COR-L47 (cell line): ENCODE measurements at places on chromosomes 7 and 10.

DNA sequence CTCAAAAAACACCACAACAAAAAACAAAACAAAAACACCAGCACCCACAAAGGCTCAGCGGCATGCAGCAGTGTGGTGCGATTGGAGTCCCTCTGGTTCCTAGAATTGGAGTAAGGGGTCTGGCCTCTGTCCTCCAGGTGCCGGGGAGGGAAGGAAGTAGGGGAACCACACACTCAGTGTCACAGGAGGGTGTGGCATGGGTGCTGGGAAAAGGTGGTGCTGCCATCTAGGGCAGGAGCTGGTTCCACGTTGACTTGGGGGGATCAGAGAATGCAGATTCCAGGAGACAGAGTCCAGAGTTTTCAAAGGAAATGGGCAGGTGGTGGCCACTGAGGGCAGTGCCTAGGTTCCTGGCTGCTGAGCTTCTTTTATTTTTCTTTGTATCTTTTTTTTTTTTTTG, 19.8 kb upstream of the WIPI2 start:
- DNase-seq, result no peak

- DNase-seq, result no peak
Measured at GRCh38 chr10:110147961-110148360, 59.4 kb upstream of the MXI1 start.

DNA sequence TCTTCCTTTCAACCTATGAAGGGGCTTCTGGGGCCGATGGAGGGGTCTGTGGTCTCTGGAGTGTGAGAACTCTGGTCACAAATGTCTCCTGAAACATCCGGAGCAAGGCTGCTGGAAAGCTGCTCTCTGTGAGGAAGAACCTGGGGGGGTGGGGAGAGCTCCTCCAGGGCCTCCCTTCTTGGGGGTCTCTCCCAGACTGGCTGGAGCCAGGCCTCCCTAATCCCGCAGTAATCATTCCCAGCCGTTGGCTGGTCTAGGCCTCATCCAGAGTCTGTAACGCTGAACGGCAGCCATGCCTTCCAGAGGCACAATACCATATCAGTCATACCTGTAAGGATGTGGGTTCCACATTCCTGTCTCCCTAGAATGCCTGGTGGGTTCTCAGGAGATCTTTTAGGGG, 4.4 kb upstream of the LZTS2 start:
- no peak for DNase-seq

DNA sequence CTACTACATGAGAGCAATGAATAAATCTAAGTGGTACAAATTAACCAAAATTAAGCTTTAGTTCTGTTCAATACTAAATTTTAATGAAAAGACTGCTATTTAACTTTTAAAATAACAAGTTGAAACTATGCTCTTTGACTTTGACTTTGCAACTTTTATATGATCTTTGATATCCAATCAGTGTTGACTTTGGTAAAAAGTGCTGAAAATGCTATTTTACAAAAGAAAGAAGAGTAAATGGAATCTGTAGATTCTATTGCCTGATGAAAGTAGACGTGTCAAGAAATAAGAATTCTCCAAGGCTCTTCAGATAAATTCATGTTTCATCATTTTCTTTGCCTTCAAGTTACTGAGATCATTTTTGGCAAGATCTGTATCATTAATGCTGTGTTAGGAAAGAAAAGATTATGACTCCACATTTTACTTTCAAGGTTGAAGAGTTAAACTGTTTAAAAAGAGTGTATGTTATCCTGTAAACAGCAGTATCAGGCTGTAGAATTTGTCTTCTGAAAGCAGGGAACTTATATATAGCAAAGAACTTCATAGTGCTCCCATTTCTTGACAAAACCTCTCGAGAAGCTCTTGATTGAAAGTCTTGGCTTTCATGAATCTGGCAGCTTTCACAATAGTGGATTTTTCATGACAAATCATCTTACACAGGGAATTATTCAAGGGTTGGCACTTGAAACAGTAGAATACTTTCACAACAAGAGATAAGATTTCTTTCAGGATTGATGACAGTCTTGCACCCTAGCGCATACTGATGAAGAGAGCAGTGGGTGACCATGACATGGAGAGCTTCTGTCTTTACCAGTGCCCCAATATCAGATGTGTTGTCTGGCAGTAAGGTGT, 72.1 kb downstream of the PTEN start:
- no peak for DNase-seq

- DNase-seq, result peak; percentile 81
Measured at GRCh38 chr7:103795787-103796186, 193.7 kb downstream of the RELN start.

DNA sequence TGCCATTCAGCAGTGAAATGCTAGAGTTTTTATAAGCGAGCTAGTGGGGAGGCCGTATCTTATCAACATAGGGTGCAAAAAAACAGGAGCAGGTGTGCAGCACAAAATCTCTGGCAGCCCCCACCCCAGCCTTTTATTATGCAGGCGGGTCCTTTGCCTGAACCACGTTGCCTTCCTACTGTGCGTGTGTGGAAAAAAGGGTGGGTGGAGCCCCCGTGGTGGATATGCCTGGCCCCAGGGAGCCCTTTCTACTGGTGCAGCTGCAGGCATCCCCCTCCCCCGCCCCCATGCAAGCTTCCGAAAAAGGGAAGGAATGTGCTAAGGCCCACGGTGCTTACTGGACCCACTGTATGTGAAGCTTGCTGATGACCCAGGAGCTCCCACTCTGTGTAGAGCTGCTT, 175.9 kb downstream of the USP6NL start:
- peak; percentile 10 for DNase-seq

DNA sequence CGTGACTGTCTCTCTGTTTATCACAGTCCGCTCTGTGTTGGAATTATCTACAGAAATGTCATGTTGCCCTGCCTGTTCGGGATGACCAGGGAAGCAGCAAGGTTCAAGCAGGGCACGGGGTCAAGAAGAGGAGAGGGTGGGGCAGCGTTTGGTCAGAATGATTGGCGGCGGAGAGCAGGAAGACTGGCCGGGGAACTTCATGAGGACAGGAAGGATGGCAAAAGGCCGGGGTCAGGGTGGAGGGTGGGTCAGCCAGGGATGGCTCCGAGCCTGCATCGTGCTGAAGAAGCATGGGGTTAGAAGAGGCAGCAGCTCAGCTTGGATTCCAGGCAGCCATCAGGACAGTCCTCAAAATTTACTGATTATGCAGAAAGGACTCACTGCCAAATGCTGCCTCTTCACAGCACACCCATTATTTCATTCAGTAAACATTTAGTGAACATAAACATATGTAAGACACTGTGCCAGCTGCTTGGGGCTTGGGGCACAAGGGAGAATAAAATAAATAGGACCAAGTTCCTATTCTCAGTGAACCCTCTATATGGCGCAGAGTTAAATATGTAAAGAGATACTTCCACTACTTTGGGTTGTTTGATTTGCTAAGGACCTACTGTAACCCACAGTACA, 42.8 kb downstream of the WNT2 start:
- DNase-seq, result no peak

DNA sequence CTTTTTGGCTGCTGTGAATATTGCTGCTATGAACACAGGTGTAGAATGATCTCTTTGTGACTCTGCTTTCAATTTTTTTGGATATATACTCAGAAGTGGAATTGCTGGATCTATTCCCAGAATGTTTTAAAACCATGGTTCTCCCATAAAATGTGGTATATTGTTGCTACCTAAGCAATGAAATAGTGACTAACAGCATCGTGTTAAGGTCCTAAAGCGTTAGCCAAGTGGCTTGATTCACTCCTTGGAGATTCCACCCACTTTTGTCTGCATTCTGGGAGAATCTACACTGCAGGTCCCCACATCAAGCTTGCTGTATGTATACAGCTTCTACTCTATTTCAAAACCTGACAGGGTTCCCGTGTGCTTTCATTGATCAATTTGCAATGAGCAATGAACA, 105.6 kb downstream of the CDK6 start:
- no peak for DNase-seq

DNA sequence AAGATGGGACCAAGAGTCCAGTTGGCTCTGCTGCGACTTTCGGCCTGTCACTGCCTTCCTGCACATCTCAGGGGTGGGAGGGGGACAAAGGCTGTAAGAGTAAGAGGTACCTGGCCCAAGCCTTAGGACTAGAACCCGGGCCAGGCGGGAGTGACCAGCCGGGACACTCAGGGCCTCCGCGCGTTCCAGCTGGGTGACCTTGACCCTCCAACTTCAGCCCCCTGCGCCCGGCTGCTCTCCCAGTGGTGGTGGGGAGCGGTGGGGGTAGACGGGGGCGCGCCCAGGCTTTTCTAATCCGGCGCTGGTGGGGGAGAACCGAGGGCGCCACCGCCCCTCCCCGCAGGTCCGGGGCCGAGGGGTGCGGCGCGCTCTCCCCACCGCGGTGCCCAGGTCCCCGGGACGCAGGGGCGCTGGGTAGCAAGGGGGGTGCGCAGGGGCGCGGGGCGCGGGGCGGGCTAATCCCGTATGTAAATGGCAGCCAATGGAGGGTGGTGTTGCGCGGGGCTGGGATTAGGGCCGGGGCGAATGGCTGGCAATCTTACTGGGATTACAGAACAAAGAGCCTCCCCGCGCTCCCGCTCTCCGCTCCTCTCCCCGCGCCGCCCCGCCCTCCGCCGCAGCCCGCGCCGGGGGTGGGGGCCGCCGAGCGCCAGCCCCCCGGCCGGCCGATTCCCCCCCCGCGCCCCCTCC, at the start of gene GTF2IRD1:
GTF2IRD1 (plus strand) TSS at position 585 of the 690 bp plus-strand sequence. CDS start 54,175 bp downstream, outside the sequence.
- peak; percentile 73 for DNase-seq

DNA sequence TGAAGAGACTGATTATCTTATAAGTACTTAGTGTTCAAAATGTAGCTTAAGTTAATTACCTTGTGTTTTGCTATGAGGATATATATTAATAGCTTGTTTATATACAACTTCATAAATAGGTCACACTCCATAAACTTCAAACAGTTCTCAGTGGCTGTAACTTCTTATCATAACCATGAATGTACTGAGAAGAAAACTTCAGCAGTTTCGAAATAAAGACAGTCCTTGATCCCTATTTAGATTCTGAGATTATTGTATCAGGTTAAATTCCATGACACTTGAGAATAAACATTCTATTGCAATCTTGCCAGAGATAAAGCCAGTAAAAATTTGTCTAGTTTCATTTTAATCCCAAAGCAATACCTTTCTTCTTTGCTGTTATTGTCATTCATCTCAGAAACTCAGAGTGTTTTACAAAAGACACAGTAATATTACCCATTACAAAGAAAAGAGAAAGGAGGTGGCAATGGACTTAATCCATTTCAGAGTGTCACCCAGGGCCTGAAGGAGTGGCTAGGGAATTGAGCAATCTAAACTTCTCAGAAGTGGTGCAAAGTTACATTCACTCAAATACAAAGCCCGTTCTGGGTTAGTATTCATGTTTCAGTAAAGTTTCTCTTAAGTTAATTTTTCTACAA, 403.6 kb downstream of the SEMA3D start:
- no peak for DNase-seq

DNA sequence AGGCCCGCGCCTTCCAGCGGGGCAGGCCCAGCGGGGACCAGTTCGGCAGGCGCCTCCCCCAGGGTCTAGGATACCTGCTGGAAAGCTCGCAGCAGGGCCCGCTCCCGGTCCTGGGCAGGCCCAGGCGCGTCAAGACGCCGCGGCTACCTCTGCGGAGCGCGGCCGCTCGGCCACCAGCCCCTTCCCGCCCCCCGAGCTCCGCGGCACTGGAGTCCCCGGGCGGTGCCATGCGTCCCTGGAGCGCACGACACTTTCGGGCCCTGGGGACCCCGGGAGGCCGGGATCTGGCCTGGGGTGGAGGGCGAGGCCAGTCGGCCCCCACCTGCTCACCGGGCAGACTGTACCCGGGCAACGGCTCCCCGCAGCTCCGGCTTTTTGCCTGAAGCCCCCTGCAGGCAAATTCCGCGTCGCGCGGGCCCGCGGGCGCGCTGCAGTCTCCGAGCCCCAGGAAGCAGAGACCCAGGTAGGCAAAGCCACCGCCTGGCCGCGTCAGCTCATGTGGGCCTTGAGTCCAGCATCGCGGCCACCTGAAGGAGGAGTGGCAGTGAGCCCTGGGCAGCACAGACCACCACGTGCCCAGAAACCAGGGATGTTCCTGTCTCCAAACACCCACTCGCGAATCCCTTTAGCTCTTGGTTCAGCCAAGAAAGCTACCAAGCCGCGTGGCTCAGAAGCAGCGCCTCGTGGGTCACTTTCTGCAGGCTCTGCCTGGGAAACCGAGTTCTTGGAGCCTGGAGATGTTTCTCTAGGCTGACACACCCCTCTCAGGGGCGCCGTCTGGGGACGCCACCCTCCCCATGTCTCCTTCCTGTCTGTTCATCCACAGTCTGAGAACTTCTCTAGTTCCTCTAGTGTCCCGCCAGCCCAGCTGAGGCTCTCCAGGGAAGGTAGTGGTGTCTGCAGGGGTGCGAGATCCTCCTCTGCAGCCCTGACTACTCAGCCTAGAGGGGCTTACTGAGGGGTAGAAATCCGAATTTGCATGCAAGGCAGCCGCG, 46.1 kb upstream of the APBB1IP start:
- DNase-seq, result no peak

DNA sequence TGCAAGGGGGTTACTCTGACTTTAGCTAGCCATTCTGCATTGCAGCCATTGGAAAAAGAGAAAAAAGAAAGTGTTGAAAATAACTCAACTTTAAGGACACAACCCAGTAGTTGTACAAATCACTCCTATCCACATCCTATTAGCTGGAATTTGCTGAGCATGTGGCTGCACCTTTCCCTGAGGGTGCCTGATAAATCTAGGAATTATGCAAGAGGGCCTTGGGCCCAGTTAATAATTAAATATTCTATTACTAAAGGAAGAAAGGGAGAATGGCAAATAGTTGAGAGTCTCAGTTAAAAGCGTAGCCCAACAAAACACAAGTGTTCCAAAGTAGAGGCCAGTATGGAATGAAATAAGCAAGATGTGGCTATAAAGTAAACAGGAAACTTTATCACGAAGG, 200.9 kb upstream of the CNTNAP2 start:
- DNase-seq, result no peak

- DNase-seq, result no peak
Measured at GRCh38 chr10:99809481-99809880, 27.0 kb downstream of the ABCC2 start.

DNA sequence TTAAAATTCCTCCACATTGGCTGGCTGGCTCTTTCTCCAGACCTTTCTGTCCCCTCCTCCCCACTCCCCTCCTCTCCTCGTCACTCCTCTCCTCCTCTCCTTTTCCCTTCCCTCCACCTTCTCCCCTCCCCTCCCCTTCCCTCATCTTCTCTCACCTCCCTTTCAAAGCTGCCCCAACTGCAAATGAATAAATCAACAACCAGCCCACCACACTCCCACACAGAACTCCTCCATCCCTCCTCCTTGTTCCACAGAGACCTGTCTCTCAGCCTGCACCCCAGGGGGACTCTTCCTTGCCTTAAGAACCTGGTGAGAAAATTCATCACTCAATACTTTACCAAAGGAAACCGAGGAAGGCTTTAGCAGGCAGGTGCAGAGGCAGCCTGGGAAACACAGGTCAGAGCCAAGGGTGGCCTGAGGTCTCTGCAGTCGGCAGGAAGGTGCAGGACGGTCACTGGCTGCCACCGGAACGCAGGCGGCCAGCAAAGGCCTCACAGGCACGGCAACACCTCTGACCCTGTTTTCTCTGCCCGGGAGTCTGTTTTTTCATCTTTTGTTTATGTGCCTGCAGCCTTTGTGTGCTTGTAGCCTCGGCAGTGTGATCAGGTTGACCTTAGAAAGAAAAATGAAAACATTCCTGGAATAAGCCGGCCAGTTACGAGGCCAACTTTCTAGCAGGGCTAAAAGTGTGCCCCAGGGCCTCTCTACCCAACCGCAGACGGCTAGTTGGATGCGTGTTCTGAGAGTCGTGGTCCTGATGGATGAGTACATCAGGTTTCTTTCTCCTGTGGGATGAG, 207.6 kb upstream of the KLF6 start:
- DNase-seq, result no peak

- peak; percentile 87 for DNase-seq
Measured at GRCh38 chr7:778968-779451, 51.9 kb upstream of the PRKAR1B start.
